ENCODE measurements at places on chromosomes 12 and 14.
A peak's percentile ranks its signal among the peaks of the same experiment; 100 is the strongest.

GRCh38 chr14:34258318-34258717 lies 203.7 kb downstream of the SPTSSA start:
- no peak for DNase-seq

GRCh38 chr14:62018606-62019005 lies 256.4 kb downstream of the SNAPC1 start:
- no peak for DNase-seq

DNA sequence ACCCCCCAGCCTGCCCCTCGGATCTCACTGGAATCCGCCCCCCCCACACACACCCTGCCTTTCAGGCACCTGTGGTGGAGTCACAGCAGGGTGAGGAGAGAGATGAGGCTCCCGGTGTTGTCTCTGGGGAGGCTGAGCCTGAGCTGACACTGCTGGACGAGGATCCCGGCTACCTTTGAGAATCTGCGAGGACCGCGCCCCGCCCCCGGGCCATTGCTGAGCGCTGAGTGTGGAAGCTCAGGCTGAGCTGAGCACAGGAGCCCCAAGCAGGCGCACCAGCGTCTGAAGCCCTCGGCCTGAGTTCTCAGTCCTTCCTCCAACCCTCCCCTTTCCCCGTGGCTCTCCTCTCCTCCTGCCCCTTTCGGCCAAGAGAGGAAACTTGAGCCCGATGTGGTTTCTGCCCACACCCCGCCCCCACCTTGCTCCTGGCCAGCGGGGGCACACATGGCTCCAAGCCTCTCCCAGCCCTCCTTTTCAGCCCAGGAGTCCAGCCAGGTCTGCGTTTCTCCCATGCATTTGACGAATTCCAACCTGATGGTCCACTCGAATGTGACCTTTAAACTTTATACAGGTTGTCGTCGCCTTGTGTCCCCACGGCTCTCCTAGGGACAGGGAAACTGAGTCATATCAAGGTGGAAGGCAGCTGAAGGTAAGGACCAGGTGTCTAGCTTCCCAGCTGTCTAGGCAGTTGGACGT lies at the start of gene NFE2:
NFE2 (minus strand) TSS at position 284 of the 696 bp plus-strand sequence. CDS start 5,767 bp downstream, outside the sequence.
- no peak for DNase-seq

- no peak for DNase-seq
Observed at GRCh38 chr14:64646103-64646502, 58.1 kb upstream of the PLEKHG3 start.

DNA sequence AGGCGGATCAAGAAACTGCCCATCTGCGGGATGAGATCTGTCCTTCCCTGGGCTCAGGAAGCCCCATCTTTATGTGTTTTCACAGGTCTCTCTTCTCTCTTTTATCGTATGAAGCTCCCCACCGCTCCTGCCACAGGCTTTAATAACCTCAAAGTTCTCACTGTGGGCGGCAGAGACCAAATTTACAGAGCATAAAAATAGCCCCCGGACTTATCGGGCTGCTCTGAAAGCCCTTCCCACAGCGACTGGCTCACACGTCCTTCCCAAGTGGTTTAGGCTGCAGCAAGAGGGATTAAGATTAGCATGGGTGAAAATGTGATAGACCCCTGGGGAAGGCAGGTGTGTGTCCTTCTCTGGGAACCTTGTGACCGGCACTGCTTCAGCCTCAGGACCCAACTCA lies 47.8 kb downstream of the TESC start:
- DNase-seq, result no peak

DNA sequence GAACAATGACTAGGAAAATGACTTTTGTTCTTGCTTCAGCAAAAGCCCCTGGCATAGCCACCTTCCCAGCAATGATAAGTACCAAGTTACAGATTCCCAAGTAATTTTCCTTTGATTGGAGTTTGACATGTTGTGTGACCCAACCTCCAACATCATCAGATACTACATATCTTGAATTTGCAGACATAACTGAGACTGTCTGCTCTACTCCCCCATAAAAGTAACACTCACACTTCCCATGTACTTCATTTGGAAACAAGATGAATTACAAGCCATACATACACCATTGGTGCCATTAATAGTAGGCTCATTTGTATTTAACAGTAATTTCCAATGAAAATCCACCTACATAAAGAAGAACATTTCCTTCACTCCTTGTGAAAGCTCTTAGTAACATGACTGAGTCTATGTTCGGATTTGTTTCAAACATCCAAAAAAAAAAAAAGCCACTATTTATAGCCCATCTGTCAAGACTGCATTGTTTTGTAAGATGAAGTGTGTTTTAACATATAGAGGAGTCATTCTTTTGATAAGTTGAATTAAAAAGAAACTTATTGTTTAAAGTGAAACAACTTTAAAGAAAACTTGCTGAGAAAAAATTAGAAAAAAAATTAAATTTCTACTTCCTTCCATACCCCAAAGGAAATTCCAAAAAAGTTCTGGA lies 12.0 kb upstream of the SLCO1A2 start:
- DNase-seq, result no peak

GRCh38 chr12:1638203-1638602 lies 9.2 kb downstream of the WNT5B start:
- no peak for DNase-seq

DNA sequence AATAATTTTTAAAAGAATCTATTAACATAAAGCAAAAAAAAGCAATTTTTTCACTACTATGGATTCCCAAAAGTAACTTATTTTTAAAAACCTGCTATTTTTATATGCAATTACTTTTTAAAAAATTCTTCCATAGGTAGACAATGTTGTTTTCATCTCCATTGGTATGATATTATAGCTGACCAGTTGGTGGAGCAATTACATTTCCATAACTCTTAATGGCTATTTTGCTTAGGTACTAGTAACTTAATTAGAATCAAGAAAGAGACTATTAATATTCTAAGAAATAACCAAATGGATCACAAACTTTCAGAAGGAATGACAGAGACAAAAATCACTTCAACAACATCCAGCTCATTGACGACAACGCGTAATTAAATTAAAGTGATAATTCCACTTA lies 64.7 kb upstream of the PTCSC3 start:
- no peak for DNase-seq

GRCh38 chr14:58898655-58899316 lies 261.0 kb downstream of the DACT1 start:
- DNase-seq, result peak; percentile 87

DNA sequence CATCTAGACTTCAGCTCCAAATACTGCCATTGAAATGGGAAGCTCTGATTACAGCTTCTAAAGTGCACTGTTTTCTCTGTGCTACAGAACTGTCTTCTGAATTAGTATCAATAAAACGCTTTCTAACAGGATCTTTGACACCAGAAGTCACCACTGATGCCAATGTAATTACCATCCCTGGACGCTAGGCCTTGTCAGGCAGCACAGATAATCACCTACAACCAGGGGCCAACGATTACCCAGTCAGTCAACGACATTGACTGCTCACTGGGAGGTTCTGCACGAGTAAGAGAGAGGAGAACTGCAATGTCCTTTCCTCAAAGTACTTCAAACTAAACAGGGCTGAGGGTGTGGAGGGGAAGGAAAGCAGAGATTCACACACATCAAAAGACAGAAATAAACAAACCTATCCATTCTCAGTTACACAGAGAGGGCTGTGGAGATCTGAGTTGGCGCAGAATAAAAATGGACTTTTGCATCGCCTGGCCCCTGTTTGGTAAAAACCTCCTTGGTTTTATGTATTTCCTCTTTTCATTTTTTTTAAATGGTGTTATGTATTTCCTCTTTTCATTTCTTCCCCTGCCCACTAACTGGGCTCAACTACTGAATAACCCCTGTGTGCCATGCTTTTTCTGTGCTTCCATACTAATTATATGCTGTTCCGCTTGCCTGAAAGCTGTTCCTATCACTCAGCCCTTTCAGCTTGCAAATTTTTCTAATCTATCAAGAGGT lies 492.2 kb downstream of the APAF1 start:
- DNase-seq, result no peak

- DNase-seq, result peak; percentile 5
Observed at GRCh38 chr12:86683568-86684304, 427.5 kb upstream of the MGAT4C start.

GRCh38 chr12:26978801-26979200 lies 35.4 kb downstream of the TM7SF3 start:
- DNase-seq, result no peak

GRCh38 chr14:69151458-69152180 lies 1.3 kb downstream of the DCAF5 start:
- DNase-seq, result no peak

GRCh38 chr12:52277486-52278245 lies 3.2 kb downstream of the KRT86 start:
- DNase-seq, result no peak

- no peak for DNase-seq
Observed at GRCh38 chr14:61923348-61923747, 161.1 kb downstream of the SNAPC1 start.

- DNase-seq, result peak; percentile 33
Observed at GRCh38 chr14:24556756-24557155, 19.3 kb downstream of the CTSG start.

- DNase-seq, result no peak
Observed at GRCh38 chr12:24088751-24089509, 139.5 kb upstream of the SOX5 start.

- DNase-seq, result peak; percentile 38
Observed at GRCh38 chr14:50230701-50231474, 490 bp downstream of the SOS2 start.

DNA sequence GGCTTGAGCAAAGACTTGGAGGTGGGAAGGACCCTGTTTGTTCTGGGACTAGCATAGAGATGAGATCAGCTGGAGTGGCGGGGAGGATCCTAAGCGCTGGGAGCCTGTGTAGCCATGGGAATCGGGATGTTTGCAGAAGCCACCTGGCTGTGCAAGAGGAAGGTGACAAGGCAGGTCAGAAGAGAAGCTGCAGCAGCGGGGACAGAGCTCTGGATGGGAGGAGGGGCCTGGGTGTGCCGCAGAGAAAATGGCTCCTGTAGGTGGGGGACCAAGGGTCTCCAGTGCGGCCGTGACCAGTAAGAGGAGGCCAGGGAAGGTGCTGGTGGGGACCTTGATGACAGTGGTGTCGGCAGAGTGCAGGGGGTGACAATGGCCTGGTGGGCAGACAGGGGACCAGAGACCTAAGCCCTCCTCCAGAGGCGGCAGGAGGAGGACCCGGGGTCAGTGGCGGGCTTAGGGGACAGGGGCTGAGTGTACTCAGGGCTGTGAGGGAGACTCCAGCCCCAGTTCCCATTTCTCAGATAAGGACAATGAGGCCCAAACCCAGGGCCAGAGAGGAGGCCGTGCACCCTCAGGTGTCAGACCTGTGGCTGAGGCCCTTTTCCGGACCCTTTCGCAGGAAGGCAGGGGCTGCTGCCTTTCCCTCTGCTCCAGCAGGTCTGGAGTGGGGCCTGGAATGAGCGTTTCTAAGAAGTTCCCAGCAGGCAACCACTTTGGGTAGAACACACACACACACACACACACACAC lies 206.6 kb upstream of the RTL1 start:
- no peak for DNase-seq

DNA sequence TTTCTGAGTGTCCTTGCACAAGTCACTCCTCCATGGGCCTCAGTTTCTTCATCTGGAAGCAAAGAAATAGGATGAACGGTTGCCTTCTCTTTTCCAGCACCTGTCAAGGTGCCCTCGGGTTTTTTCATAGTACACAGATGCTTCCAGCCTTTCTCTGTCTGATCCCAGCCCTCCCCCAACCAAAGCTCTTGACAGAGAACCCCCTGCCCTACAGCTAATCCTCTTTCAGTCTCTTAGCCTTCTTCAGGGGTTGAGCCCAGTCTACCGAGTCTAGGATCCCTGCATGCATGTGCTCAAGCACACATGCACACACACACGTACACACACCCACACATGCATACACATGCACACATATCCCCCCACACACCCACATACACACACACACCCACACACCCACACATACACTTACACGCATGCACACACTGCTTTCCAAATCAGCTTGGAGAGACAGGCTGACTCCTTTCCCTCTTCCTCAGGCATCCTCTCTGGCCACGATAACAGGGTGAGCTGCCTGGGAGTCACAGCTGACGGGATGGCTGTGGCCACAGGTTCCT lies 4.7 kb downstream of the CDCA3 start:
- no peak for DNase-seq

DNA sequence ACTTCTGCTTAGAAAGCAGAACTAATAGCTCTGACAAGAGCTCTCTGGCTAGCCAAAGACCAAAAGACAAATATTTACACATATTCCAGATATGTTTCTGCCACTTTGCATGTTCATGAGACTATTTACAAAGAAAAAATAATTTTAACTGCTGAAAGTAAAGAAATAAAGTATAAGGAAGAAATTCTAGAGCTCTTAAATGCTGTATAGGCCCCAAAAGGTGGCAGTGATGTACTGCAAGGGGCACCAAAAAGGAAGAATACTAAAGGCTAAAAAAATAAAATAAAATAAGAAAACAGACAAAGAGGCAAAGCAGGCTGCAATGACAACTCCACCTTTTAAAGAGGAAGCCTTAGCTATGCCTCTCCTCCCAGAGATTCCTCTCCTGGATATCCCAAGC lies 23.0 kb downstream of the KLRK1 start:
- DNase-seq, result no peak

DNA sequence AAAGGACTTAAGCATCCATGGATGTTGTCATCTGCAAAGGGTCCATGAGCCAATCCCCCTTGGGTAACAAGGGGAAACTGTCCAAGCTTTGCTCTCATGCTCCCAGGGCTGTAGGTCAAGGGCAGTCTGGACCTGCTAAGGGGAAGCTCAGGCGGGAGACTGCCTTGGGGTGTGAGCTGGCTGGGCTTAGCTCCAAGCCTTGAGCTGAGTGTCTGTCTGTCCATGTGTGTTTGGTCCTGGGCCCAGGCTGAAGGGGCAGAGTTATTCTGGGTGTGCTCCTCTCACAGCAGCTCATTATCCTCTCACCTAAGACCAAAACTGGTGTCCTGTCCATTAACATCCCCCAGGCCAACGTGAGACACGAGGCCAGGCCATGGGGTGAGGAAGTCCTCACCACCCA lies 274.8 kb downstream of the SLC15A4 start:
- DNase-seq, result no peak

- no peak for DNase-seq
Observed at GRCh38 chr12:76189851-76190250, 105.4 kb upstream of the NAP1L1 start.

DNA sequence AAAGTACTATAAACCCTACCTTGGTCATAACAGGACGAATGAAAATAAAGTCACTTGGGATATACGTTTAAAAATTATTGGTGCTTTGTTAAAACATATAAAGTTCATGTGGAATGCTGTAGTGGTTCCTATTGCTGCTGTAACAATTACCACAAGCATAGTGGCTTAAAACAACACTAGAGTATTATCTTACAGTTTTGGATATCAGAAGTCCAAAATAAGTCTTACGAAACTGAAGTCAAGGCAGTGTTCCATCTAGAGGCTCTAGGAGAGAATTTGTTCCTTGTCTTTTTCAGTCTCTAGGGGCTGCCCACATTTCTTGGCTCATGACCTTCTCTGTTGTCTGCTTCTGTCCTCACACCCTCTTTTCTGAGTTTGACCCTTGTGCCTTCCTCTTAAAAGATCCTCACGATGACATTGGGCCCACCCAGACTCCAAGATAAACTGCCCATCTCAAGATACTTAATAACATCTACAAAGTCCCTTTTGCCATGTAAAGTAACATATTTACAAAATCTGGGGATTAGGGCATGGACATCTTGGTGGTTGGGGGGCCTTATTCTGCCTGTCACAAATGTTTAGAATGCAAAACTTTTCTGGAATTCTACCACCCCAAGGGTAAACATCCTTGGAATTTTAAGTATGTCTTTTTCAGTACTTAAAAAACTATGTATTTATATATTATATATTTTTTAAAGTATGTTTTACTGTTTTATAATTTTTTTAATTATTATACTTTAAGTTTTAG lies 178.1 kb downstream of the ETNK1 start:
- no peak for DNase-seq

GRCh38 chr12:124772289-124773170 lies 91.1 kb downstream of the SCARB1 start:
- DNase-seq, result no peak
